ENCODE measurements at places on chromosomes 4 and X. TPM values are rescaled to one million over a fixed set of nuclear protein-coding genes. Genes with fewer than 3 reads are reported as not detected.

The GPR119 gene
- not detected for total RNA-seq

The SLC6A14 gene
- not detected for total RNA-seq

The APLN gene
- 1,492 TPM for total RNA-seq

The CACNA1F gene
- total RNA-seq: not detected

The TMPRSS11A gene
- not detected for total RNA-seq

The GPC4 gene
- 3.7 TPM for total RNA-seq
